Spinal cord (tissue), 10 donors: ENCODE measurements at places on chromosomes 13 and 19. TPM values are rescaled to one million over a fixed set of nuclear protein-coding genes. Genes with fewer than 3 reads are reported as not detected.

DNA sequence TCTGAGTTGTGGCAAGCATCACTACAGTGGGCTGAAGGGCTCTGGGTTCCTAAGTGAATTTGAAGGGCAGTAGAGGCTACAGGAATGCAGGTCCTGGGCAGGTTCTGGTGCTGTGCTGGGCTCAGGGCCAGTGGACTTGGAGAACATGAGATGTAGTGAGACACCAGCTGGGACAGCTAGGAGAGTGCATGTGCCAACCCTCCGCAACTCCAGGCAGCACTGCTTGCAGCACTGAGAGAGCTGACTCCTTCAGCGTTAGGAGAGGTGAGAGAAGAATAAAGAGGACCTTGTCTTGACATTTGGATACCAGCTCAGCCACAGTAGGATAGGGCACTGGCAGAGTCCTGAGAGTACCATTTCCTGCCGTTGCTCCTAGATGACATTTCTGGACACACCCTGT, 739.9 kb upstream of the PRR20A start:
- no peaks in the 10 kb centered on the region for H3K4me1 ChIP-seq
- H3K36me3 ChIP-seq: no peaks in the 10 kb centered on the region
- no peak overlapping the region for H3K4me3 ChIP-seq
- no peak for DNase-seq
- H3K27ac ChIP-seq: no peak overlapping the region

GRCh38 chr13:29810898-29811297, 39.5 kb downstream of the UBL3 start:
- no peaks in the 10 kb centered on the region for H3K4me1 ChIP-seq
- no peaks in the 10 kb centered on the region for H3K36me3 ChIP-seq
- H3K27ac ChIP-seq: no peak overlapping the region
- H3K27me3 ChIP-seq: no peaks in the 10 kb centered on the region
- no peak overlapping the region for H3K4me3 ChIP-seq

GRCh38 chr19:56991912-56992311, 127.9 kb upstream of the USP29 start:
- no peaks in the 10 kb centered on the region for H3K27me3 ChIP-seq
- no peak overlapping the region for H3K27ac ChIP-seq
- no peak overlapping the region for H3K4me3 ChIP-seq
- no peaks in the 10 kb centered on the region for H3K36me3 ChIP-seq
- DNase-seq: no peak
- peaks cover 21% of the 10 kb centered on the region for H3K4me1 ChIP-seq

- H3K27ac ChIP-seq: no peak overlapping the region
- H3K27me3 ChIP-seq: no peaks in the 10 kb centered on the region
- no peaks in the 10 kb centered on the region for H3K36me3 ChIP-seq
- no peak overlapping the region for H3K4me3 ChIP-seq
- DNase-seq: peak; percentile 12
Measured at GRCh38 chr13:53807251-53807834, 778.7 kb downstream of the OLFM4 start.

DNA sequence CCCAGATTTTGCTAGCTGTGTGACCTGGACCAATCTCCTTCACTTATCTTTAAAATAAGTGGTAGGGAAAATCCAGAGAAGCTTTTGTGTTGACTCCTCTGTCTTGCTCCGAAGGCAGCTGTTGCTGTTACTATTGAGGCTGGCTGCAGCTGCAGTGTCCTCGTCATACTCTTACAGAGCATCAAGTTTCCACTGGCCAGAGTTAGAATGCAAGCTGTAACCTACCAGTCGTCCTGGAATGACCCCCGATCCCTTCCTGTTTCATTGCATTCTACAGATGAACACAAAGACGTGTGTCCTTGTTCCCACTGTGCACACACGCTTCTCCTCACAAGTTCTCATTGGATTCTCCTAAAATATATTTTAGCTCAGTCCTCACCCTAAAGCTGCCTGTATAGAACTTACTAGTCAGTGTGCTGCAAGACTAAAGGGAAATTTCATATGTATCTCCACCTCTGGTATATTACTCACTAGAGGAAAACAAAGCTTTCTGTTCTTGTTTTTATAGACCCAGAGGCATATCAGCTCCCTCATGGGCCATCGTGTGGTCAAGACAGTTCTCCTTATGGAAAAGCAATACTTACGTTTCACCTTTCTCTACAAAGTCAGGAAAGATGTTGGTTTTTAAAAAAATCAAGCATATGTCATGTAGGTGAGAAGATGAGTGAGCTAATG, 589.8 kb downstream of the LMO7 start:
- no peaks in the 10 kb centered on the region for H3K36me3 ChIP-seq
- no peak for DNase-seq
- no peaks in the 10 kb centered on the region for H3K27me3 ChIP-seq
- H3K27ac ChIP-seq: no peak overlapping the region

DNA sequence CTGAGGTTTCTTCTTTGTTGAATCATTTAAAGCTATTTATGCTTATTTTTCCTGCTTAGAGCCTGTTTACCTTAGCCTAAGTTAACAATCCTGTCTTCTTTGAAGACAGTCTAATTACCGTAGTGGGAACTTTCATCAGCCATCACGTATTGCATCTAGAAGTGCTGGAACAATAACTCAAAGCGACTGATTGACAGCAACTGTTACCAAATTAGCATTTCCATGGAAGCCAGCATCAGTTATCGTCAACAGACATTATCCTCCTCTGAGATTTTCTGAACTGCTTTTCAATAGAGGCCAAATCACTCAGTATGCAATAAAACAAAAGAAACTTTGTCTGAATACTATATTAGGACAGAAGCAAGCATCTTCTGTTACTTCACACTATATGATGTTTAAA, 433.3 kb upstream of the SLITRK1 start:
- H3K4me3 ChIP-seq: no peak overlapping the region
- H3K27ac ChIP-seq: no peak overlapping the region
- no peaks in the 10 kb centered on the region for H3K36me3 ChIP-seq
- H3K27me3 ChIP-seq: no peaks in the 10 kb centered on the region

GRCh38 chr19:45455707-45456499, 11.9 kb upstream of the FOSB start:
- H3K27ac ChIP-seq: peak overlapping the region; percentile 76
- H3K4me1 ChIP-seq: peaks cover 18% of the 10 kb centered on the region
- no peak overlapping the region for H3K4me3 ChIP-seq
- H3K27me3 ChIP-seq: peaks cover 5% of the 10 kb centered on the region

DNA sequence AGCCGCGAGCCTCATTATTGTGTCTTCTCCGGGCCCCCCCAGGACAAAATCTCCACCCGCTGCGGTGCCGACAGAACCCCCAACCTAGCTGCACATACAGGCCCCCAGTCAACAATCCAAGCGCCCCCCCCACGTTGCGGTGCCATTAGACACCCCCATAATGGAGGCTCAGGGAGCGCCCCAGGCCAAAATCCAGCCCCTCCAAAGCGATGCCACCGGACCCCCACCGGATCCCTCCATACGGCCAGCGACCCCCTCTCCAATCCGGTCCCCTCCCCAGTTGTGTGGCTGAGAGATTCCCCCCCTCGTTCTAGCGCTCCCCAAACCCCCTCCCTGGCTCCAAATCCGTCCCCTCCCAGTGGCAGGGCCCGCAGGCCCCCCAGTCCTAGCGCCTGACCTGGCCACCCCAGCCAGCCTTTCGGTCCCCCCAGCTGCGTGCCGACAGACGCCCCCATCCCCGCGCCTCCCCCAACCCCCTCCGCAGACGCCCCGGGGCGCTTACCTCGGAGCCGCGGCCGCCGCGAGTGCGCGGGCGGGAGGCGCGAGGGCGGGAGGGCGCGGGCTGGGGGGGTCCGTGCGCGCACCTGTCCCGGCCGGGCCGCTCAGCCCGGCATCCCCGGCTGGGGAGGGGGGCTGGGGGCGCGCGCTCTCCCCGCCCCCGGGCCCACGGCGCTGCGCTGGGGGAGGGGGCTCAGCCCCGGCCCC, 21.6 kb upstream of the SEMA6B start:
- H3K4me1 ChIP-seq: peaks cover 52% of the 10 kb centered on the region
- peaks cover 12% of the 10 kb centered on the region for H3K36me3 ChIP-seq
- DNase-seq: no peak

- H3K4me3 ChIP-seq: no peak overlapping the region
- H3K4me1 ChIP-seq: no peaks in the 10 kb centered on the region
- no peaks in the 10 kb centered on the region for H3K36me3 ChIP-seq
Measured at GRCh38 chr13:105567951-105568525, 967.4 kb downstream of the EFNB2 start.

- no peak overlapping the region for H3K4me3 ChIP-seq
- peaks cover 95% of the 10 kb centered on the region for H3K36me3 ChIP-seq
- H3K27me3 ChIP-seq: no peaks in the 10 kb centered on the region
- no peak for DNase-seq
- no peak overlapping the region for H3K27ac ChIP-seq
Measured at GRCh38 chr19:40370997-40371801, 18.8 kb downstream of the HIPK4 start.

Gene PDX1
- not detected for total RNA-seq

Gene SYT5
- 11.5 TPM for total RNA-seq

Gene FRY
- 55.9 TPM for total RNA-seq

Gene GPALPP1
- total RNA-seq: 36.9 TPM

Gene CEACAM5
- total RNA-seq: not detected

Gene C1QTNF9B
- 0.22 TPM for total RNA-seq

Gene ATCAY
- total RNA-seq: 48.9 TPM
